A673 (cell line): ENCODE measurements at places on chromosomes 11 and 22. TPM values are rescaled to one million over a fixed set of nuclear protein-coding genes. Genes with fewer than 3 reads are reported as not detected.
A peak's percentile ranks its signal among the peaks of the same experiment; 100 is the strongest.

DNA sequence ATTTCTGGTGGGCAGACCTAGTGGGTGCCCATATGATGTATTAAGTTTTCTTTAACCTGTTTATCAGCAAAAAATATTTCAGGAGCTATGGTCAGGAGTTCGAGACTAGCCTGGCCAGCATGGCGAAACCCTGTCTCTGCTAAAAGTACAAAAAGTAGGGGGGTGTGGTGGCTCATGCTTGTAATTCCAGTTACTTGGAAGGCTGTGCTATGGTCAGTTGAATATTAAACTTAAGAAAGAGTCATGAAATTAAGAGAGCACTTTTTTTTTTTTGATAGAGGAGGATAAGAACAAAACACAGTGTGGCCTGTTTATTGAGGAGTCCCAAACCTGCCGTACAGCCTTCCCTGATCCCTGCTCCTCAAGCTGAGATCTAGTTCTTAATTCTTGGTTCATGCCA lies 29.8 kb downstream of the OR6Q1 start:
- no peak overlapping the region for H3K27ac ChIP-seq
- H3K4me3 ChIP-seq = no peak overlapping the region
- DNase-seq = no peak
- H3K36me3 ChIP-seq = no peaks in the 10 kb centered on the region
- no peaks in the 10 kb centered on the region for H3K27me3 ChIP-seq
- H3K4me1 ChIP-seq = no peaks in the 10 kb centered on the region

GRCh38 chr22:19753090-19753842 lies 7.3 kb upstream of the TBX1 start:
- H3K4me3 ChIP-seq = no peak overlapping the region
- no peak for DNase-seq
- H3K27me3 ChIP-seq = peaks cover 40% of the 10 kb centered on the region
- H3K36me3 ChIP-seq = no peaks in the 10 kb centered on the region

- no peak for DNase-seq
- H3K27ac ChIP-seq = no peak overlapping the region
- no peak overlapping the region for H3K4me3 ChIP-seq
Measured at GRCh38 chr22:41798736-41799135, 1.7 kb upstream of the CCDC134 start.

DNA sequence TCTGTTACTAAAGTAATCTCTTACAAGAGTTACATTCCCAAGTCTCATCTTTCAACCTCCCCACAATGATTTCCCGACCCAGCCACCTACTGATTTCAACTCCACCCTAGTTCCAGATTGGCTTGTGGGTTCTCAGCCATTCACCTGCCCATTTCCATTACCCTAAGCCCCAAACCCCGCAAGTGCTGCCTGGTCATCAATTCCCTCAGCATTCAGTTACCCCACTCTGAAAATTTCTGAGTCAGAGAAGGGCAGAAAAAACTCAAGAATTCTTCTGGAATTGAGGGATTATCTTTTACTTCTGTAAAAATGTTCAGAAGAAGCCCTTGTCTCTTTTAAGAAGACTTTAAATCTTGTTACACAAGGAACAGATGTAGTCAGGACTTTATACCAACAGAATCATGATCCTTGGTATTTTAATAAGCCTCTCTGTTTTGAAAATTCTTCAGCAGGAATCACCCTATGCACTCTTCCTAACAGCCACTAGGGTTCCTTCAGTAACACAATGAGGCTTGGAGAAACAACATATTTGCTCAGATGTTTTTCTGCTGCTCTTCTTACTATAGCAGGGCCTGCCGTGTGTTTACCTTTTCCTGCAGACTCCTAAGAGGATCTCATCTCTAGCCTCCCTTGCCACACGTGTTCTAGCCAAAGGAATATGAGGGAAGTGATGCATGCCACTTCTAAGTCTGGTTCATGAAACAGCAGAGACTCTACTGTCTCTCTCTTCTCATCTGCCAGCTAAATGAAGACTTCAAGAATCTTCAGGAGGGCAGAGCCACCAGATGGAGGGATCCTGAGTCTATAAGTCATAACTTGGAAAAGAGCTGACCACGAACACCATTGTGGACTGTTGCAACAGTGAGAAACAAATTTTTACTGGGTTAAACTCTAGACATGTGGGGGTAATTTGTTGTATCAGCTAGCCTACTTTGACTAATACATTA lies 29.3 kb upstream of the PAMR1 start:
- H3K4me1 ChIP-seq = peaks cover 6% of the 10 kb centered on the region
- no peak overlapping the region for H3K4me3 ChIP-seq
- peak; percentile 42 for DNase-seq
- H3K36me3 ChIP-seq = no peaks in the 10 kb centered on the region
- no peak overlapping the region for H3K27ac ChIP-seq

HBG1 gene
- not detected in 2 replicates for total RNA-seq
